NCI-H1436 treated with DMSO at 0.1 percent for 48 hours (cell line): ENCODE measurements at places on chromosomes 6 and 20.
A peak's percentile ranks its signal among the peaks of the same experiment; 100 is the strongest.

DNA sequence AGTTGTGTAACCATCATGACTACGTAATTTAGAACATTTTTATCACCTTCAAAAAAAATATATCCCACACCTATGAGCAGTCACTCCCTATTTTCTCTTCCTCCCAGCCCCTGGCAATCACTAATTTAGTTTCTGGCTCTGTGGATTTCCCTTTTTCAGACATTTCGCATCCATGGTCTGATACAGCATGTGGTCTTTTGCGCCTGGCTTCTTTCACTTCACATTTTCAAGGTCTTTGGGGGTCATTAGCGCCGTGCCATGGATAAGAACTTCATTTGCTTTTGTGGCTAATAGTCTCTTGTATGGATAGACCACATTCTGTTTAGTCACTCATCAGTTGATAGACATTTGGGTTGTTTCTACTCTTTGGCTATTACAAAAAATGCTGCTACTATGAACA is 44.9 kb upstream of the DUSP22 start:
- DNase-seq = no peak

DNA sequence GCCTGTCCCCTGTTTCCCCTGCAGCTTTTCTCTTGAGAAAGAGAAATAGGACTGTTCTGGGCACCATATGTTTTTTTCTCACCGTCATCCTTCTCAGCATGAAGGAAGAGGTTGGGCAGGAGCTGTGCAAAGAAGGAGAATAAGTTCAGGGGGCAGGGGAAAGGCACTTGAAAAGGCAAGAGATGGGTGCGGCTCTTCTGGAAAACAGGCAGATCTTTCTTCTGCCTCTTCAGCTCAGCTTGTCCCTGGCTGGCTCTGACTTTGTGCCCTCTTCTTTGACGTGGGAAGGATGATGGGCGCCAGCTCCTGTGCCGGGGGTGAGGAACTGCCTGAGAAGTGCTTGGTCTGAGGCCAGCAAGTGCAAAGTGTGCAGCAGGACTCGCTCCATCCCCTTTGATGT is 206.5 kb downstream of the DOK5 start:
- no peak for DNase-seq

DNA sequence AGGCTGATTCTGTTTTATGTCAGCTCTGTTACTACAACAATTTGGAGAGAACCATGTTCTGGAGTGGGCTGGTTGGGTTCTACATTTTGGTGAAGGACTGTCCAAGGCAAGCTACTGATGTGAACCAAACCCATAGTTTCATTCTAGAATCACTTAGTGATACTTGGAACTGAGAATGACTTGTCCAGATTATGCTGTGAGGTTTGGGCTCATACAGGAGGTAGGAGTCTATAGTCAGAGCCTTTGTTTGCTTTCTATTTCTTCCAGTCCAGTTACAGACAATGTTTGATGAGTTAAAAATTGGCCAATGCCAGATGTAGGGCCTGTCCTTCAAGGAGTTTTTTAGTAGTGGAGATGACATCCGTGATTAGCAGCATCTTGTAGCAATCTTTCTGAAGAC is 97.9 kb downstream of the LRRC1 start:
- DNase-seq = no peak

DNA sequence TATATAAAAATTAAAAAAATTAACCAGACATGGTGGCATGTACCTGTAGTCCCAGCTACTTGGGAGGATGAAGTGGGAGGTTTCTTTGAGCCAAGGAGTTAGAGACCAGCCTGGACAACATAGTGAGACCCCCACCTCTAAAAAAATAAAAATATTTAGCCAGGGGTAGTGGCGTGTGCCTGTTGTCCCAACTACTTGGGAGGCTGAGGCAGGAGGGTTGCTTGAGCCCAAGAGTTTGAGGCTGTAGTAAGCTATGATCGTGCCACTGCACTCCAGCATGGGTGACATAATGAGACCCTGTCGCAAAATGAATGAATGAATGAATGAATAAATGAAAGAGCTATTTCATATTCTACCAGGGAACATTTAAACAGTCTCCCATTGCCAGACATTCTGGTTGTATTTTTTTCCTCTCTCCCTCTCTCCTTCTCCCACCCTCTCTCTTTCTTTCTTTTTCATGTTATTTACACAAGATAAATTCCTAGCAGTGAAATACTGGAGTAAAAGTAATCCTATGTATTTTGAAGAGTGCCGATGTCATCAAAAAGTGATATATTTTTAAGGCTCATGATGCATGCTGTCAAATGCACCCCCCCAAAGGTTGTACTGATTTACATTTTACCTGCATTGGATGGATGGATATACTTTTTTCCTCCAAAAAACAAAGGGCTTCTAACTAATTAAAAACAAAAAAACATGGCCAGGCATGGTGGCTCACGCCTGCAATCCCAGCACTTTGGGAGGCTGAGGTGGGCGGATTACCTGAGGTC is 194.8 kb upstream of the ZNF217 start:
- DNase-seq = no peak

DNA sequence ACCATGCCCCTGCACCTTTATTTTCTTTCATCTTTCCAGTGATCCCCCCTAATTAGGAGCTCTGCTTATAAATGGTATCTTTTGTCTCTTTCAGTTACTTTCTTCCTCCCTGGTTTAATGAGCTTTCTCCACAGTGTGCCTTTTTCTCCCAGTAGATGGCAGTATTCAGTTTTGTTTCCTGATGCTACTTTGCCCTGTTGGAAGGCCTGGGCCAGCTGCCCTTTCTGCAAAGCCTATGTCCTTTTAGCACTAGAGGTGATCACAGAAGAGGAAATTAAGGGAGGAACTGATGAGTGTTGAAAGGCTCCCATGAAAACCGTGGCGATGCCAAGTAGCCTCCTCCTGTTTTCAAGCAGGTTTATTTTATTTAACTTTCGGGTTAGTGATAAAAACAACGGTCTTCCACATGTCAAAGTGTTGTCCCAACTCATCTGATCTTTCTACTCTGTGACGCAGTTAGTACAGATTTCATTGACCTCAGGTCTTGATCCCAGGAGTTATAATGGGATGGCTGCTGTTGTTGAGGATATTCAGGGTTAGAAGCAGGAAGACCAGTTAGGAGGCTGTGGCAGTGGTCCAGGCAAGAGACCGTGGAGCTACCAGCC is 184.2 kb upstream of the BMP2 start:
- peak; percentile 8 for DNase-seq
